ENCODE measurements at places on chromosomes 2 and 18.

DNA sequence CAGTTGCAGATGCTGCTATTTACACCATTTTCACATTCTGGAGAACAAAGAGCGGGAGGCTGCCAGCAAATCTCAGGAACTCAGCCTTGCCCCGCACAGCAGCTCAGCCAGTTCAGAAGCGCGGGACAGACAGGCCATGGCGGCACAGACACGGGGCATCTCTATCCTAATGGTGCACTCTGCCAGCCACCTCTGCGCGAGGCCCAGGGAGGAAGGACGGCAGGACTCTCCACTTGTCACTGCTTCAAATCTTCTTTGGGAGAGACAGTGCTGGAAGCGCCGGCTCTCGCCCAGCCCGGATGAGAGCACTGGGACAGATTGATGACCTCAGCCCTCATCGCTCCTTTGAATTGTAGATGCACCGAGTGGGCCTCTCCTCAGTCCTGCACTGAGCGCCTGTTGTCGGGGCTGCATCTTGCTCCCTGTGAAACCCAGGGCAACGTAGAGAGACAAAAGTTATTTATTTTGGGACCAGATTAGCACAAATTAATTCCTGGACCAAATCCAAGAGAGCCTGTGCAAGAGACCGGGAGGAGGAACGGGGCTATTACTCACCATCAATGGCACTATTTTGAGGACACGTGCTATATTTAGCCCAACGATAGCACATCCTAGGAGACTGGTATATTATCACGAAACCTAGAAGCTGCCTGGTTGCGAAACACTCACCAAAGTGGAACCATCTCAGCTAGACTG lies 211.4 kb upstream of the SMIM21 start:
- peak; percentile 55 for DNase-seq

DNA sequence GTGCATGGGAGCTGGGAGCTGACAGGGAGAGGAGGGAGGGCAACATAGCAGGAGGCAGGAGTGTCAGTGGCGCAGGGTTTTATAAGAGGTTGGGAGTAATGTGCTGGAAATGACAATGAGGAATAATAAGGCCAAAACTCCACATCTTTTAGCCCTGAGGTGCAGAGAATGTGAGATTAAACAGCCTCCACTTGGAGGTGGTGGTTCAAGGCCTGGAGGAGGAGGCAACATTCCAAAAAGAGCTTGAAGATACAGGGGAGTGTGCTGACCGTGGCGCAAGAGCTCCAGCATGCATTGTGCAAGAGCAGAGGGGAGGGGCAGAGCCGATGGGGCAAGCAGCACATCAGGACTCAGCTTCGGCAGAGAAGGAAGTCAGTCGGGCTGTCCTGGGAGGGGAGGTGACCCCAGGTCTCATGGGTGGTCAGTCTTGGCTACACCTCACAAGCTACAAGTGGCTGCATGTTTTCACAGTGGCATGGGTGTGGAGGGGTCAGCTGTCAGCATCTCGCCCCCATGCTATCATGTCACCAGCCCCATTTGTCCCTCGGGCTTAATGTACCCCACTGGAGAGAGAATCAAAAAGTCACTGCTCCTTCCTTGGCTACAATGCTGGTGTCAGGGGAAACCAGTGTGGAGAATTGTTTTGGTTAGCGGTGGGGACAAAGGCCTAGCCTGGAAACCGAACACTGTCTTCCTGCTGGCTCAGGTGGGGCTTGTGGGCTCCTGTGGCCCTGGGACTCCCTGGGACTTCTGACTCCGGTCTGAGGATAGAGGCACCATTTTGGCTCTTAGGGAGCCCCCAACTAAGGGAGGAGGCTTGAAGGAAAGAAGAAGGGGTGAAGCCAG lies 208.0 kb downstream of the ZFP36L2 start:
- DNase-seq, result peak; percentile 84

GRCh38 chr2:118177884-118178283 lies 89.6 kb downstream of the INSIG2 start:
- DNase-seq, result no peak

- peak; percentile 48 for DNase-seq
Measured at GRCh38 chr2:110219496-110220189, 7.3 kb upstream of the MTLN start.

DNA sequence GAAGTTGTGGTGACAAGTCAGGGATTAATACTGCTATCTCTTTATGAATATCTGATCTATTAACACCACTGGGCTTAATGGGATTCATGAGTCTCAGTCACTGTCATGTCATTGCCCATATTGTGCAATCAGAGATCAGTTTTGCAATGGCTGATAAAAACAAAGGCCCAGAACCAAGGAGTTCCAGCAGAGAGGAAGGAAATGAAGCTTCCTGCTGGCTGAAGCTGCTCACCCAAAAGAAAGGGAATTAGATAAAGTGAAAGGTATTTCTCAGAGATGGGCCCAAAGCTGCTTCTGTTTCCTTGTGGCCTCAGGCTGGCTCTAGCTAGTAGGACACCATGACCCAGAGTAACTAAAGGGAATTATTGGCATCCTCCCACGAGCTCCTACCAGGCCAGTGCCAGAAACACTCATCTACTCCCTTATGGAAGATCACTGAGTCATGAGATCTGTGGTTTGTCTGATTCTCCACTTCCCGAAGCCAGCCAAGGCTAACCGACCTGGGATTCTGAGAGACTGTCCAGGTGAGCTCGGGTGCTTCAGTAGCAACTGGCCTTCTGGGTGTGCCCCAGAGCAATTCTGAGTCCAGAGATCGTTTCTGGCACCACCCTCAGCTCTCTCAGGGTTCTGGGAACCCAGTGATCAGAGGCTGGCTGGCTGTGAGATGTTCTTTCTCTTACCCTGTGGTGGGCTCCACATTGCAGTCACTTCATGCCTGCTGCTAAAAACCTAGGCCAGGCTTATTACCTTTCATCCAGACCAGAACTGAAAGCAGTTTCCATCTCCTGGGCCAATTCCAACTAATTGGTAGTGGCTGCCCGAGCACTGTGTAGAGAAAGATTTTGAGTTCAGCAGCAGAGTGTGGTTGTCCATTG lies 129.5 kb upstream of the PELI1 start:
- DNase-seq, result peak; percentile 89
